KBM-7 (cell line): ENCODE measurements at places on chromosomes 16 and 17.

DNA sequence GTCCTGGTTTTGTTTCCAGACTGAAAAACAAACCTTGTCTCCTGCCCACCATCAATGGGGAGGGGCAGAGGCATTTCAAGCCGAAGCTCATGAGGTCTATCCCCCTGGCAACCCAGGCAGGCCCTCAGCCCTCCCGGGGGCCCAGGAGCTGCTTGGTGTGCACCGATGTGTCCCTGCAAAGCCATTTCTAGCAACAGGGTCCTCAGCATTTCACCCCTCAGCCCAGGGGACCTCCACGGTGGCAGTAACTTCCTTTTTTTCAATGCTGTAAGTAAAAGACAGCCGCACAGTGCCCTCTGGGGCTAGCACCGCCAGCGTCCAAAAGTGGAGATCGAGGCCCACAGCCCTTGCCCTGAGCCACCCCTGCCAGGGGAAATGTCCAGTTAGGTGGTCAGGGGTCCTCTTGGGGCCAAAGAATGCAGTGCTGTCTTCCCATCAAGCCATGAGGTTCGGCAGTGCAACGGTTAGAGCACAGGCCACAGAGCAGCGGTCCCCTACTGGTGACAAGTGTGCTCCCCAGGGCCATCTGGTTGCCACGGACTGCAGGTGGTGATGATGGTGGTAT lies 79.9 kb downstream of the LITAF start:
- DNase-seq: peak; percentile 83

DNA sequence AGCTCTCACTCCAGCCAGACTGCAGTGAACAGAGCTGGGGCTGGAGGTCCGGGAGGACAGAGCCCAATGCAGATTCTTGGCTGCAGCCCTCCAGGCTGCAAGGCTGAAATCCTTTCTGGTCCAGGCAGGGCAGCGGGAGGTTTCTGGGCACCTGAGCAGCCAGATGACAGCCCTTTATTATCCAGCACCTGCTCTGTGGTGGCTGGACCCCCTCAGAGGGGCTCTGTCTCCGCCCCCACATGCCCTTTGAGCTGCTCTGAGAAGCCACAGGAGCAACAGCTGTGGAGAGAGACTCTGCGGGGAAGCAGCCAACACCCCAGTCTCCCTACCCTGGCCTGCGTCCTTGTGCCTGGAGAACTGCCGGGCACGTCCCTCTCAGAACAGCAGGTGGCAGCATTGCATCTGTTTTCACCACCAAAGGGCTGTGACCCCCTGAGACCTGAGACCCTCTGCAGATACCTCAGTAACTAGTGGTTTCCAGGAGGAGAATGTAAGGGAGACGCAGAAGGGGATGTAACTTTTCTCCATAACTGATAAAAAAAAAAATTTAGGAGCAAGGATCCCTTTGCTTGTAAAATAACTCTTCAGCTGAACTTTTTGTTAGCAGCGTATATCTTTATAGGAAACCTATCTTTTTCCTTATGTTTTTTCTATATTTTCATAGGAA lies 3.7 kb upstream of the CNP start:
- peak; percentile 79 for DNase-seq

GRCh38 chr16:19844945-19845641 lies 39.6 kb downstream of the GPRC5B start:
- DNase-seq: no peak

- no peak for DNase-seq
Measured at GRCh38 chr16:80459966-80460365, 80.8 kb upstream of the DYNLRB2 start.

- DNase-seq: no peak
Measured at GRCh38 chr16:65744401-65744800, 622.1 kb upstream of the CDH5 start.

DNA sequence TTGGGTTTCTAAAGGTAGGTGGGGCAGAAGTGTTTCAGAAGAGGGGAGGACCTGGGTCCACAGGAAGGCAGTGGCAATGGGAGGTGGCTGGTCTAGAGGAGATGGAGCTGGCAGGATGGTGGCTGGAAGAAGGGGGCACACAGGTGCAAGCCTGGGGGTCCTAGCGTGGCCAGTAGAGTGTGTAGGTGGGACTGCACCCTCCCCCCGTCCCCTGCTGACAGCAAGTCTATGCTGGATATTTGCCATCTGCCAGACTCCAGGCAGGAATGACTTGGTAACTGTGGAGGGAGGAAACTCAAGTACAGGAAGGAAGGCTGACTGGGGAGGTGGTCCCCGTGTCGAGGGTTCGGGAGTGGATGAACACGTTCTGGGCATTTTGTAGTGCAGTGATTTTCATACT lies 8.6 kb downstream of the MED9 start:
- no peak for DNase-seq

- peak; percentile 75 for DNase-seq
Measured at GRCh38 chr16:29710227-29711219, 31.5 kb downstream of the QPRT start.

DNA sequence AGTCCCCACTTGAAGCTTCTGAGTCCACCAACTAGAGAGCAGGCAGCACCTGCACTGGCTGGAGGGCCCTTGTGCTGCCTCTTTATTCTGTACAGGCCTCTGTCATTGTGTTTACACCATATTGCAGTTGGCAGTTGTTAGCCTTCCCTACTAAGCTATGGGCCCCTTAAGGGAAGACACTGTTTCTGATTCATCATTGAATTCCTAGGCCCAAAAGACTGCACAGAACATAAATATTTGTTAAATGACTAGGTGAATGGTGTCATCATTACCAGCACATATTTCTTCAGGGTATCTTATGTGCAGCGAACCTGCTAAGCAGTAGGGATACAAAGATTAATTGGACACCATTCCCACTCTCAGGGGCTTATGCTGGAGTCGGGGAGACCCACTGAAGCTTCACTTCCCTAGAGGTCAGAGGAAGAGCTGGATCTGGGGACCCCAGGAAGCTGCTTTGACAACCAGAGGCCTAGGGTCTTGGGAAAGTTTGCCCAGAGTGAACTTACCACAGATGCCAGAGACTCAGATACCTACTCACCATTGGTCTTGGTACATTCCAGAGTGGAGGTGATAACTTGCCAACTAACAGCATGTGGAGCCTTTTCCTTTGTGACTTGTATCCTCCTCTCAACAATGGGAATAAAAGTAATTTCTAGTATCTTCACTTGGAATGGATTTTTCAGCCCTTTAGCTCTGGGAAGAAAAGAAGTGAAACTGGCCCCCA lies 28.7 kb upstream of the DDX52 start:
- DNase-seq: no peak

DNA sequence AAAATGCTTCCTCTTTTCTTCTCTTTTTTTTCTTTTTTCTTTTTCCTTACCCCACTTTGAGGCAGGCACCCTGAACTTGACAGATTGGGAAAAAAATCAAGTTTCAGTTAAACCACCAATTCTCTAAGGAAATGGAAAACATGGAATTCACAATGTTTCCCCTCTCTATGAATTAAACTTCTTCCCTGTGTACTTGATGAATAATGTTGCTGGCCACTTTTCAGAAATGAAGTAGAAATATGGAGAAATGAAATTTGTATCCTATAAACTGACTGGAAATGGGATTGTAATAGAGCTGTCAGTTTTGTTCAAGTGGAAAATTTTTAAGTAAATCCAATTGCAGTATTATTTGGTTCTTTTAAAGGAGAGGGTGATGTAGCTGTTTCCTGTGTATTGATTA lies 129.8 kb downstream of the CLEC16A start:
- DNase-seq: no peak

- no peak for DNase-seq
Measured at GRCh38 chr17:5942687-5943086, 127.5 kb upstream of the WSCD1 start.

- no peak for DNase-seq
Measured at GRCh38 chr16:82033006-82033405, 2.0 kb upstream of the HSD17B2 start.

GRCh38 chr16:55439101-55439690 lies 39.8 kb upstream of the MMP2 start:
- DNase-seq: no peak

- no peak for DNase-seq
Measured at GRCh38 chr17:79859676-79860615, 20.7 kb upstream of the CBX4 start.

DNA sequence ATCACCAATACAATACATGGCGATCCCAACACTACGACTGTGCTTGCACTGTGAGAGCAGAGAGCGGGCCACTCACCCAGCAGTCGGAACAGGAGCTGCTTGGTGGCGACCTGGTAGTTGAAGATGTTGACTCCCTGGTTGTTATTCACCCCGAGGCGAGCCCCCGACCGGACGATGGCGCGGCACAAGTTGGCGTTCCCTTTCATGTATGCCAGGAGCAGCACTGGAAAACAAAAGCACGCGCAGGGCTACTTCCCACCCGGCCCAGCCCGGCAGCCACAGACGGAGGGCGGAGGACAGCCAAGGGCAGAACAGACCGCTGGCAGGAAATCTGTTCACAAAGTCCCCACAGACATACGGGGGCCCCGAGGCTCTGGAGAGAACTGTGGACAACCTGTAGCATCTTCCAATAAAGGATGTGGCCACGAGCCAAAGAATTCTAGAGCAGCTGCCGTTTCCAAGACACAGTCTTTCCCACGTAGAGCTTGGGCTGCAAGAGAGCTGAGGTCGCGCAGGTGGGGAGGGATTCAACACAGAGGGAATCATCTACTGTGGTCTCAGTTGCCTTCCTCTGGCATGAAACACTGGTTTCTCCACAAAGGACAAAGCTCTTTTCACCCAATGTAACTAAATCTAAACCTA lies 27.8 kb downstream of the CYB5D2 start:
- DNase-seq: no peak

DNA sequence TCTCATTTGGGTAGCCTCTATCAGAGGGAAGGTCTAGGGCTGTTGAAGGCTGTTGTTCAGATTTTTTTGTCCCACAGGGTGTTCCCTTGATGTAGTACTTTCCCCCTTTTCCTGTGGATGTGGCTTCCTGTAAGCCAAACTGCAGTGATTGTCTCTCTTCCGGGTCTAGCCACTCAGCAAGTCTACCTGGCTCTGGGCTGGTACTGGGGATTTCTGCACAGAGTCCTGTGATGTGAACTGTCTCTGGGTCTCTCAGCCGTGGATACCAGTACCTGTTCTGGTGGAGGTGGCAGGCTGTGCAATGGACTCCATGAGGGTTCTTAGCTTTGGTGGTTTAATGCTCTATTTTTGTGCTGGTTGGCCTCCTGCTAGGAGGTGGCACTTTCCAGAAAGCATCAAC lies 23.3 kb upstream of the CCR7 start:
- DNase-seq: no peak

- no peak for DNase-seq
Measured at GRCh38 chr16:67445913-67446907, 15.3 kb downstream of the HSD11B2 start.

- no peak for DNase-seq
Measured at GRCh38 chr16:57530522-57531252, 5.7 kb downstream of the CCDC102A start.

GRCh38 chr16:2480948-2481347 lies 6.0 kb downstream of the TBC1D24 start:
- no peak for DNase-seq

- no peak for DNase-seq
Measured at GRCh38 chr17:70961341-70961740, 792.0 kb downstream of the KCNJ2 start.
